GM20000 (cell line): ENCODE measurements at places on chromosomes 1 and 21.

DNA sequence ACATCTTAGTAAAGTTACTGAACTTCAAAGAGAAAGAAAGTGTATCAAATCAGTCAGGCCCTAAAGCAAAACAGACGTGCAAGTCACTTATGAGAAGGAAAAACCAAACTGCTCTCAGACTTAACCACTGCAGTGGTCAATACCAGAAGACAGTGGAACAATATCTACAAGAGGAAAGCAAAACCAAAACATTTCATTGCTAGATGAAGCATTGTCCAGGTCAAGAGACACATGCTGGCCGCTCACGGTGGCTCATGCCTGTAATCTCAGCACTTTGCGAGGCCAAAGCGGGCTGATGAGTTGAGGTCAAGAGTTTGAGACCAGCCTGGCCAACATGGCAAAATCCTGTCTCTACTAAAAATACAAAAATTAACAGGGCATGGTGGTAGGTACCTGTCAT lies 82.0 kb upstream of the MROH9 start:
- DNase-seq = peak; percentile 55

- no peak for DNase-seq
Measured at GRCh38 chr1:96090134-96090533, 631.5 kb upstream of the PTBP2 start.

DNA sequence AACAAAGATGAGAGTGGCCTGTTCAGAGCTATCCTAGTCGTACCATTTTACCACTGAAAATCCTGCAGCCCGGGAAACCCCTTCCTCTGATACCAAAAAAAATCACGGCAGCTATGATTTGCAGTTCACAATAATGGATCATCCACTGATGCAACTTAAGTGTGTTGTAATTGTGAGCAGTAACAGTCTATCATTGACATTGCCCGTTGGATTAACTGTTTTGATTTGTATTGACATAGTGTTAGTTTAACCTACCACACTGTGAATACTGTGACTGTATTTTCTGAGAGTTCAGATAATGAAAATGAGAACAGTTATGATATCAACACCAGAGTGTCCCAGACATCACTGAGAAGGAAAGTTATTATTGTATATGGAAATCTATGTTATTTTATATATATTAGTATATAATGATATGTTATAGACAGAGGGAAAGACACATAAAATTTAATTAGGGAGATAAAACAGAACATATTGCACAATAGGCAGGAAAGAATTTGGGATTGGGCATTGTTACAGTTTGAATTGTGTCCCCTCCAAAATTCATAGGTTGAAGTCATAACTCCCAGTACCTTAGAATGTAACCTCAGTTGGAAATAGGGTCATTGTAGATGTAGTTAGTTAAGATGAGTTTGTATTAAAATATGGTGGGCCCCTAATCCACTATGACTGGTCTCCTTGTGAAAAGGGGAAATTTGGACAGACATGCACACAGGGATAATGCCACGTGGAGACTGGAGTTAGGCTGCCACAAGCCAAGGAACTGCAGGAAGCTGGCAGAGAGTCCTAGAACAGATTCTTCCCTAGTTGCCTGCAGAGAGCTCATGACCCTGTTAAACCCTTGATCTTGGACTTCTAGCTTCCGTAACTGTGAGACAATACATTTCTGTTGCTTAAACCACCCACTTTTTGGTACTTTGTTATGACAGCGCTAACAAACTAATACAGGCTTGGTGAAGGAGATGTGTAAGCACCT lies 54.4 kb downstream of the TLCD4 start:
- DNase-seq = no peak

GRCh38 chr1:112298558-112298957 lies 97.5 kb upstream of the CTTNBP2NL start:
- peak; percentile 30 for DNase-seq

DNA sequence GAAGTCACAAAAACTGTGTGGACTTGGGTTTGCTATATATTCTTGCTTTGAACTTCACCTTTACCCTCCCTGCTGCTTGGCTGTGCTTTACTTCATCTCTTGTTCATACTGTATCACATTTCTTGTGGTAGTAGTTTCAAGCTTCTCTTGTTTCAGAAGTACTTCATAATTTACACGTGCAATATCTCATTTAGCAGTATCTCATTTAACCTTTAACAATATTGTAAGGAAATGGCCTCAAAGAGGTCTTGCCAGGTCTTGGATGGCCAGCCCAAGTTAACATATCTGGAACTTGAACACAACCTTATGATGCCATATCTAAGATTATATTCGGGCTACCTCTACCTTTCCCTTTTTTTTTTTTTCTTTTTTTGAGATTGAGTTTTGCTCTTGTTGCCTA lies 1.7 kb upstream of the TRIM45 start:
- no peak for DNase-seq

- DNase-seq = no peak
Measured at GRCh38 chr21:40706806-40707655, 139.9 kb downstream of the DSCAM start.

DNA sequence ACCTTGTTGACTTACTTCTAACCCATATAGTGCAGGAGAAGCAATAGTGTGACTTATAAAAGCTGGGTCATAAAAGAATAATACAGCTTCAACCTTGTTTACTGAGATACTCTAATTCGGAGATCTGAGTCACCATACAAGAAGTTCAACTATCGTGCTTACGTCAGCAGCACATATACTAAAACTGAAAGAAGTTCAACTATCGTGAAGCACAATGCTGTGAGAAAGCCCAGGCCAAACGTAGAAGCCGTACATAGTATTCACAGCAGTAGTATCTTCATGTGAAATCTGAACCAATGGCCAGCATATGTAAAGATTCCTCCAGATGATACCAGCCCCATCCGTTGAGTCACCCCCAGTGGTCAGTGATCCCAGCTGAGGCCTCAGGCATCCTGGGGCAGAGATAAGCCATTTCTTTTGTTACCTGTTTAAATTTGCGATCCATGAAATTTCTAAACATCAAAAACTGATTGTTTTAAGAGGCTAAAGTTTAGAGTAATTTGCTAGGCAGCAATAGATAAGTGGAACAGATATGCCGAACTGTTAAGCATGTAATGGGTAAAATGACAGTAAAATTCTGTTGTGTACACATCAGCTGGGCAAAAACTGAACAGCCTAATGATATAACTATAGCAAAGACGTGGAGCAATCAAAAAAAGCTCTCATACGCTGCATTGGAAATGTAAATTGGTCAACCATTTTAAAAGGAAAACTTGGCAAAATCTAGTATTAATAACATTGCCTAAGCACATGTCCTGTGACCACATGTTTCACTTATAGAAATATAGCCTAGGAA lies 53.9 kb upstream of the SAMD13 start:
- DNase-seq = no peak

DNA sequence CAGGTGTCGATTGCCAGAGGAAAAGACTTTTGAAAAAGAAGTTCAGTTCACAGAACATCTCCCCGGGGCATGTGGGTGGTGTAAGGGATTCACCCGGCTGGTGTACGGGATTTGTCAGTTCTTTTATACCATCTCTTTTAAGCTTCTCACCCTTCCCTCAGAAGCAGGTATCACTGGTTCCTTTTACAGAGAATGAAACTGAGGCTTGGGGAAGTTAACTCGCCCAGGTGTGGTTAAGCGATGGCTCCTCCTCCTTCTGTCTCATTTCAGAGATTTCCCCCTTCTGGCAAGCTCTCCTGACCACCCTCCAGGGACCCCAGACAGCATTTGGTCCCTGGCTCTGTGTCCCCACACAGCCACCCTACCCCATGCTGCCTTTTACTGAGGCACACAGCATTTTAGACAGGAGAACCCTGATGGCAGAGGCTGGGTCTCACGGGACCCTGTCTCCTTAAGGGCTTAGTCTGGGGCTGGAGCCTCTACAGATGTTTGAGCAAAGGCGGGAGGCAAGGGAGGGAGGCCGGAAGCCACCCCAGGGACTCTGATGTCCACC lies 2.8 kb upstream of the ECE1 start:
- DNase-seq = peak; percentile 80

- DNase-seq = no peak
Measured at GRCh38 chr1:162055062-162055461, 14.4 kb upstream of the NOS1AP start.

DNA sequence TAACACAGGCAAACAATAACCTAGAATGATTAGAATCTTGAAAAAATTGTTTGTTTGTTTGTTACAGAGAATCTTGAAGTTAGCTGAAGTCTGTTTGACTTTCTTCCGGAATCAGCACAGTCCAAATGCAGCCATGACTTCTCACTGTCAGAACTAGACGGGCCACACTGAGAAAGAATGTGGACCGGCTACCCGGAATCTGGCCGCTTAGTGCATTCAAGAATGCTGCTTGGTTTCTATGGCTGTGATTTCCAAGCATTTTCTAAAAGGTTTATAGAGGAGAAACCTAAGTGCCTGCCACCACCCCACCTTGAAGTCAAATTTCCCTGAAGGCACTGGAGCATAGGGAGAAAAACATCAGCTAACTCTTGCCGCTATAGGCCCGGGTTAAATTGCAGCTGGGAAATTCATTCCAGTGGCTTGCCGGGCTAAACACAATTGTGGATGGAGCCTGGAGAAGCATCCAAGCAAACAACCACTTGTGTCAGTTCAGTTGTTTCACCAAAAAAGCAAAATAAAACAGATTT lies 231.1 kb downstream of the DISC1 start:
- DNase-seq = no peak

DNA sequence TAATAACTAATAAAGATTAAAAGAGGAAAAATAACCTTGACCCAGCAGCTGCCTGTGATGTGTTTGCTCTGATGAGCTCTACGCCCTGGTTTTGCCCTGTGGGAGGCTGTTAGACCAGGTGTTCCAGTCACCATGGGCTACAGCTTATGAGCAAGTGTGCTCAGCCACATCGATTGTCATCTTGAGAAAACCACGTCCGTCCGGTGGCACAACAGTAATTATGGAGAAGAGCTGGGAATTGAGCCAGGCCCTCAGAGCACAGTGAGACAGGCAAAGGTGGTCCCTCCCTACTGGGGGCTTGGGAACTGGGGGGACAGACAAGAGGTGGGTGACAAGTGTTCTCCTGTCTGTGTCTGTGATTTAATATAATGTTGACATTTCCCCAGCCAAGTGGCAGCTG lies 420.5 kb downstream of the MATN1 start:
- no peak for DNase-seq

GRCh38 chr1:172517545-172517944 lies 15.4 kb upstream of the SUCO start:
- DNase-seq = no peak

GRCh38 chr1:92504291-92505014 lies 17.7 kb upstream of the GFI1 start:
- no peak for DNase-seq

- DNase-seq = no peak
Measured at GRCh38 chr1:183360473-183360872, 57.7 kb downstream of the NMNAT2 start.

GRCh38 chr1:43482215-43482614 lies 28.5 kb upstream of the HYI start:
- DNase-seq = no peak

DNA sequence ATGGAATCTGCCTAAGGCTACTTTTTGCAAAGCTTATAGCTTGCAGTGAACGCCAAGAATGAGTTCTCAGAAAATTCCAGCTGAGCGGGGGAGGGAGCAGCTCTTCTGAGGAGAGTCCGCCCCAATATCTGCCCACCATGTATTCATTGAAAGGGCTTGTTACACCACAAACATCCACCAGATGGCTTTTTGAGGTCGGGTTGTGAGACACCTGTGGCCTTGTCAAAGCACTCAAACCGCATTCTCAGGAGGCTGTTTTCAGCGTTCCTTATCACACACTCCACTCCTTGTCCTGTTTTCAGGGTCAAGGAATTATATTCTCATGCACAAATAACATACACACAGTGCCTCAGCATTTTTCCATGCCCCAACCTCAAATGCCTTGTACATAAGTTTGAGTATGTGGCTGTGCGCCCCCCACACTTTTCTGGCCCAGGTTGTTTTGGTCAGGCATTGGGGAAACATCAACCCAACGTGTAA lies 3.9 kb upstream of the C4BPB start:
- peak; percentile 68 for DNase-seq

DNA sequence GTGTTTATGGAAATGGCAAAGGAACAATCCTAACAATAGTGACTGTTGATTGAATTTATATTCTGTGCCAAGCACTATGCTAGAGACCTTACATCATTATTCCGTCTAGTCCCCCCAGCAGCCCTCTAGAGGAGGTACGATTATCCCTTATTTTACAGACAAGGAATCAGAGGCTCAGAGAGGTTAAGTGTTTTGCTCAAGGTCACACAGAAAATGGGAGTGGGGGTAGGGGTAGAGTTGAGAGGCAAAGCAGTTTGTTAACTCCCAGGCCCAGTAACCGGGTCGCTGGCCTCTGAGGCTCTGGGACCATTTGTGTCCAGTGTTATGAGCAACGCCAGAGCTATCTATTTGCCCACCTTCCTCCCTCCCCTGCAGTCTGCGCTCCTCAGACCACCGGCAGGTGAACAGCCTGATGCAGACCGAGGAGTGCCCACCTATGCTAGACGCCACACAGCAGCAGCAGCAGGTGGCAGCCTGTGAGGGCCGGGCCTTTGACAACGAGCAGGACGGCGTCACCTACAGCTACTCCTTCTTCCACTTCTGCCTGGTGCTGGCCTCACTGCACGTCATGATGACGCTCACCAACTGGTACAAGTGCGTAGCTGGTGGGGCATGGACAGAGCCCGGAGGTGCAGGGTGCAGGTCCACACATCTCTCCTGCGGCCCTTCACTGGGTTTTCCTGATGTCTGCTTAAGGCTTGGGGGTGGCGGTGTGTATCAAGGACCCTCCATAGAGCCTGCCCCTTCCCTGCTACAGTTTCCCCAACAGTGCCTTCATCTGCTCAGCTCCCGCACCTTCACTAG lies 19.8 kb downstream of the SERINC2 start:
- DNase-seq = no peak

- no peak for DNase-seq
Measured at GRCh38 chr1:113545626-113546025, 155.3 kb downstream of the MAGI3 start.

DNA sequence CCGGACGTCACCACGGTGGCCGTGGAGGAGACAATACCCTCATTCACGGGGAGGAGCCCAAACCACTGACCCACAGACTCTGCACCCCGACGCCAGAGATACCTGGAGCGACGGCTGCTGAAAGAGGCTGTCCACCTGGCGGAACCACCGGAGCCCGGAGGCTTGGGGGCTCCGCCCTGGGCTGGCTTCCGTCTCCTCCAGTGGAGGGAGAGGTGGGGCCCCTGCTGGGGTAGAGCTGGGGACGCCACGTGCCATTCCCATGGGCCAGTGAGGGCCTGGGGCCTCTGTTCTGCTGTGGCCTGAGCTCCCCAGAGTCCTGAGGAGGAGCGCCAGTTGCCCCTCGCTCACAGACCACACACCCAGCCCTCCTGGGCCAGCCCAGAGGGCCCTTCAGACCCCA lies 7.0 kb downstream of the TNFRSF14 start:
- no peak for DNase-seq

DNA sequence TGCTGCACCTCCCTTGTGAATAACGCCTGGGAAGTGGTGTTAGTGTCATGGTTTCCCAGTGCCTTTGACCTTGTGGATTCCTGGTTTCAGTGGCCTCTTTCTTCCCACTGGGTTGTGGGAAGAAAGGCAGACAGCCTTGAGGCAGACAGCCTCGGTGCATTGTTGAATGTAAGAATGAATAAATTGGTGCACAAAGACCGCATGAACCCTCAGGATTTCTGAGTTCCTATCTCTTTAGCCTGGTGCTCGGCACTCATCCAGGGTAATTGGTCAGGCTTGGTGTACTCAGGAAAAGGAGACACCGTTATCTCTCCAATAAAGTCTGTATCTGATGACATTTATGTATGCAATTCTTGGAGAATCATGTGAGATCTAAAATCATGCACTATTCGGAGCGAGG lies 5.1 kb downstream of the ZNF362 start:
- no peak for DNase-seq

GRCh38 chr1:203526130-203526529 lies 32.2 kb downstream of the OPTC start:
- DNase-seq = no peak

GRCh38 chr1:9278116-9278515 lies 14.6 kb upstream of the SPSB1 start:
- no peak for DNase-seq
